WTC11 (cell line): ENCODE measurements at places on chromosomes 2 and 18.

- no peak overlapping the region for H3K4me3 ChIP-seq
- DNase-seq = no peak
- H3K4me1 ChIP-seq = peaks cover 9% of the 10 kb centered on the region
Observed at GRCh38 chr18:55152801-55153200, 193.5 kb upstream of the CCDC68 start.

- H3K27ac ChIP-seq = no peak overlapping the region
- no peak overlapping the region for H3K4me3 ChIP-seq
- peaks cover 13% of the 10 kb centered on the region for H3K4me1 ChIP-seq
- H3K36me3 ChIP-seq = no peaks in the 10 kb centered on the region
Observed at GRCh38 chr2:38268691-38269327, 108.3 kb downstream of the ATL2 start.

DNA sequence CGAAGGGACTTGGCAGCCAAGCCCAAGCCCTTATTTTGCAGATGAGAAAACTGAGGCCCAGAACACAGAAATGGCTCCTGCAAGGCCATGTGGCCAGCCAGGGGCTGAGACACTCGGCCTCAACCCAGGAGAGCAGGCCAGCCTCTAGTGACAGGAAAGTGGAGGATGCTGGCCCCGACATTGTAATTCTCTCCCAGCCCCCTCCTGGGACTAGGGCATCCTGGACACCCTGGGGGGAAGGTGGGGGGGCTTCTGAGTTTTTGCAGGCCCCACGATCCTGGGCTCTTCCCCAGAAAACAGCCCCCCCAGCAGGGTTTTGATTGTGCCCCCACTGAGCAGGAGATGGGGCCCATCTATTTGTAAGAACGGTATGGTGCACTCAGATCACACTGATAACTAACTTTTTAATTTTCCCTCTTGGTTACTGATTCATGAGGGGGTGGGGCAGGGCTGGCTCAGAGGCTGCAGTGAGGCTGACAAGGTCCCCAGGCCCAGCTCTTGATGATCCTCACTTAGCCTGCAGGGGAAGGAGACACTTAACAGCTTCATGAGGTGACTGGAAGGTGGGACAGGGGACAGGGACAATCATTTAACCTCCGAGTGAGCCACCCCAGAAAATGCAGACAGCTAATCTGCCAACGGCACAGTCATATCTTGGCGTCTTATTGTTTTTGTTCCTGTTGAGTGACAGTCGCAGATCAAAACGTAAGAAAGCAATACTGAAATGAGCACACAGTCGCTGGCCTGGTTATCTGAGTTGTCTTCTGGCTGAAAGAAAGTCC is 18.9 kb downstream of the SMAD7 start:
- H3K4me3 ChIP-seq = peak overlapping the region; percentile 29
- peaks cover 10% of the 10 kb centered on the region; the same call in 1 of the 2 replicates for H3K36me3 ChIP-seq
- no peak for DNase-seq
- peaks cover 99% of the 10 kb centered on the region for H3K4me1 ChIP-seq

GRCh38 chr2:189874586-189875320 is 90.5 kb downstream of the PMS1 start:
- H3K36me3 ChIP-seq = peaks cover 38% of the 10 kb centered on the region
- H3K4me3 ChIP-seq = no peak overlapping the region
- DNase-seq = no peak
- no peak overlapping the region for H3K27ac ChIP-seq
- H3K4me1 ChIP-seq = no peaks in the 10 kb centered on the region

- no peaks in the 10 kb centered on the region for H3K4me1 ChIP-seq
- no peaks in the 10 kb centered on the region for H3K36me3 ChIP-seq
- H3K4me3 ChIP-seq = no peak overlapping the region
- H3K27ac ChIP-seq = no peak overlapping the region
- DNase-seq = no peak
Observed at GRCh38 chr2:236531195-236531594, 38.4 kb upstream of the ACKR3 start.

GRCh38 chr2:126932966-126933710 is 34.4 kb downstream of the TEX51 start:
- H3K36me3 ChIP-seq = no peaks in the 10 kb centered on the region
- peaks cover 50% of the 10 kb centered on the region for H3K27me3 ChIP-seq
- H3K4me1 ChIP-seq = peaks cover 6% of the 10 kb centered on the region

DNA sequence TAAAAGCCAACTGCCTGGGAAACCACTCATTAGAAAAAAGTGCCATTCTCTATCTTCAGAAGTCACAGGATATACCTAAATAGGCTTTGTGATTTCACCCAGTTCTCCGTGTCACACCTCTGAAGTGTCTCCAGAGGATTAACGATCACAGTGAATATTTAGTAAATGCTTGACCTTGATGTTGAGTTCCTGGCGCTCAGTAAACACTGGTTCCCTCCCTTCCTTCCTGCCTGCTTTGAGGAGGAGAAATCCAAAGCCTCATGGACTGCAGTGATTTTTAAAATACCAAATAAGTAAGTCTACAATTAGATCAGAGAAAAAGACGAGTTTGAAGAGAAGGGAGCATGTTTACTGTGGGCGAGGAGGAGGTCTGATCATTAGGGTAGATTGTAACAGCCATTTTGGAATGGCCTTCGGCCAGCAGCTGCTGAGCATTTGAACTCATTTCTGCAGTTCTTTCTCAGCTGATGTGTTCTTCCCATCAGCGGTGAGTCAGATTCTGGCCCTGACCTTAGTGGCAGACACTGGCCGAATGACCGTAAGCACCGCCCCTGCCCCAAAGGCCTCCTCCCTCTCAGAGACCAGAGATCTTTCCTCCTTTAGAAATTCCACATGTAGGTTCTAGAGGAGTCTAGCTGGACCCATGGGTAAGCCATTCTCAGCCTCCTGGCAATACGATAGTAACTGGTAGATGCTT is 62.1 kb upstream of the SLC16A14 start:
- no peaks in the 10 kb centered on the region for H3K36me3 ChIP-seq
- no peak for DNase-seq
- no peak overlapping the region for H3K4me3 ChIP-seq
- no peak overlapping the region for H3K27ac ChIP-seq

GRCh38 chr18:3655254-3656050 is 205.5 kb downstream of the TGIF1 start:
- peaks cover 7% of the 10 kb centered on the region; the same call in 1 of the 2 replicates for H3K36me3 ChIP-seq
- H3K4me3 ChIP-seq = no peak overlapping the region
- no peak for DNase-seq
- H3K27me3 ChIP-seq = peaks cover 6% of the 10 kb centered on the region
- H3K4me1 ChIP-seq = peaks cover 41% of the 10 kb centered on the region

DNA sequence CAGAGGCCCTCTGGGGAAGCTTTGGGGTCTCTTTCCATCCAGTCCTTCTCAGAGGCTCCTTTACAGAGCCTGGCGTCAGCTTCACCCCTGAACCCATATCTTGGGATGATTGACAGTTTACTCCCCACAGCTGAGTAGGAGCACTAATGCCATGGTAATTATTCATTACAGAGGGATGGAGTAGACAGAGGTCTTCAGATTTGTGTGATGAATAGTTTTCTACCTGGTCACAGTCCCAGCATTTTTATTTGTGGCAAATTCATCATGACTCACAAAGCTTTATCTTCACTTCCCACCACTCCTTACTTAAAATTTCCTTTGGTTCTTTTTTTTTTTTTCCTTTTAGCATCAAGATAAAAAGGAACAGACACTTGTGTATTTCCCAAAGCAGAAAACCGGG is 104.2 kb downstream of the CCDC85A start:
- no peaks in the 10 kb centered on the region for H3K27me3 ChIP-seq
- no peak overlapping the region for H3K4me3 ChIP-seq
- H3K27ac ChIP-seq = no peak overlapping the region
- DNase-seq = no peak
- no peaks in the 10 kb centered on the region for H3K36me3 ChIP-seq
- H3K4me1 ChIP-seq = no peaks in the 10 kb centered on the region

GRCh38 chr2:106274668-106275067 is 80.6 kb upstream of the UXS1 start:
- H3K4me3 ChIP-seq = no peak overlapping the region
- H3K4me1 ChIP-seq = peaks cover 15% of the 10 kb centered on the region
- H3K27ac ChIP-seq = no peak overlapping the region
- no peak for DNase-seq
- H3K36me3 ChIP-seq = peaks cover 8% of the 10 kb centered on the region

DNA sequence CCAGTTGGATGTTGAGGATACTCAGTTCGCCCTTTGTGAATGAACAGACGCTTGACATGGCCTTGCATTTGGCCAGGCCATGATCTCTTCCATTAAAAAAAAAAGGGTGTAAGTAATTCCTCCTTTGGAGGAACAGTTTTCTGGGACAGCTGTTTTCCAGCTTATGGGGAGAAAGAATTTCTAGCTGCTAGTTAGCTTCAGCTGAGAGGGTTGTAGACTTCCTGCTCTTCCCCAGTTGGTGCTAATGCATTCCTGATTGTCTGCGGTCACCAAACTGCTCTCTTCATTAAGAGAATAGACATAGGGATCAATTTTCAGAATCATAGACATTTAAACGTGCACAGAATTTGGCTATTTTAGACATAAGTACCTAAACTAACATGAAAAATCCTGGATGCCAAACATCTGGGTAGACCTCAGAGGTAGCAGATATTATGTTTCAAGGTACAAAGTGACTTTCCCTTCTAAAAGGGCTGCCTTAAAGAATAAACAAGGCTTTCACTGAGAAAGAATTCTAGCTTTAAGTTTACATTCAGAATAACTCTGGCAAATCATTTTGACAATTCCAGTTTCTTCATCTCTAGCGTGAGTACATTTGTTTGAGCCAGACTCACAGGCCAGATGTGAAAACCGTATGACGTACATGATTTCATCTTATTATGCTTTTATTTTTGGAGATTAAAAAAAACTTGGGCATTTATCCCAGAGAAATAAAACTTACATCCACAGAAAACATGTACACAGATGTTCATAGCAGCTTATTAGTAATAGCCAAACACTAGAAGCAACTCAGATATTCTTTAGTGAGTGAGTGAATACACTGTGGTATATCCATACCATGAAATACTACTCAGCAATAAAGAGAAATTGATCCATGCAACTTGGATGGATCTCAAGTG is 71.2 kb downstream of the MAIP1 start:
- H3K36me3 ChIP-seq = no peaks in the 10 kb centered on the region
- peaks cover 11% of the 10 kb centered on the region for H3K4me1 ChIP-seq
- H3K27me3 ChIP-seq = no peaks in the 10 kb centered on the region
- H3K4me3 ChIP-seq = no peak overlapping the region
- no peak for DNase-seq

DNA sequence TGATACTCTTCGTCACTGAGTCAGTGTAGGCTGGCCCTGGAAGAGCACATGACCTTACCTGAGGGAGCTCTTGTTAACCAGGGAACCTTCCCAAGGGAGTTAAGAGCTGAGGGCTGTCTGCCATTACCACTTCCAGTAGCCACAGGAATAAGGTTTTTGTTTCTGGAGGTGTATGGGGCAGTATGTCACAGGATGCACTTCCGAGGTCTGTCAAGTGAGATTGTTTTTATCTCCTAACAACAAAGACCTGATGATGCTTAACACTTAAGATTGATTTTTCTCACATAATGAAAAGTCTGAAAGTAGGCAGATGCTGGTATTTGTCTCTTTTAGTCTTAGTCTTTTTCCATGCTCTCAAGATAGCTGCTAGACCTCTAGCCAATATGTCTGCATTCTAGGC is 41.8 kb downstream of the PSMA8 start:
- DNase-seq = no peak
- H3K4me1 ChIP-seq = no peaks in the 10 kb centered on the region
- H3K4me3 ChIP-seq = no peak overlapping the region

DNA sequence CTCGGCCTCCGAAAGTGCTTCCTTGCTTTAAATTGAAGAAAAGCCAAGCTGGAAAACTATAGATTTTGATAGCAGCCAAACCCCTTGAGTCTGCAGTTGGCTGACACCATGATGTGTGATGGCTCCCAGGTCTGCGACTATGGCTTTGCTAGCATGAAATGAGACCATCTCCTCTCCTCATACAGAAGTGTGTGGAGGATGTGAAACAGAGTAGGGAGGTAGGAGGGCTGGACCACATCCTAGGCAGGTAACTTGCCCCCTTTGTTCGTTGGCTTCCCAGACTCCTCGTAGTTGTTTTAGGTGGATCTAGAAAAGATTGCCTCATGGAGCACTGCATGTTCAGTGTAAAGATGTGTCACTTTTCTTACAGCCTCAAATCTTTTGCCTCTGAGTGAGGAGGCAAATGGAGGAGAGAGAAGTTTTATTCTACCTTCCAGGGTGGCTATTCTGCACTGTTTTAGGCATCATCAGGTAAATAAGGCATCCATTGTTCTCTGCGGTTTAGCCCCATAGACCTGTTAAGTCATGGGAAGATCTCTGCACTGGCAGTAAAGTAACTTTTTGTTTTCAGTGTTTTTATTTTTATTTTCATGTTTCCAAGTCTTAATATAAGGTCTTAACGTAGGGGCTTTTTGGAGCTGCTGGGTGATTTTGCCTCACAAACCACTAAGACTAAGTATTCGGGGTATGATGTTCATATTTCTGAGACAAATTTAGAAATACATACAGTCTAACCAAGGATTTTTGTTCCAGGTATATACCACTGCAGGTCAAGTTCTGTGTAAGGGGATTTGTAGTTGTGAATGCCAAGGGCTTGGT is 40.1 kb downstream of the MGAT5 start:
- H3K27me3 ChIP-seq = no peaks in the 10 kb centered on the region
- peaks cover 17% of the 10 kb centered on the region for H3K4me1 ChIP-seq
- no peak for DNase-seq
- no peak overlapping the region for H3K4me3 ChIP-seq

- H3K27ac ChIP-seq = no peak overlapping the region
- peaks cover 6% of the 10 kb centered on the region for H3K4me1 ChIP-seq
- no peaks in the 10 kb centered on the region for H3K27me3 ChIP-seq
- DNase-seq = no peak
Observed at GRCh38 chr2:109256921-109257320, 127.9 kb downstream of the SH3RF3 start.

- H3K27ac ChIP-seq = no peak overlapping the region
- peaks cover 3% of the 10 kb centered on the region; the same call in 1 of the 2 replicates for H3K36me3 ChIP-seq
- H3K4me3 ChIP-seq = peak overlapping the region; percentile 82
- H3K4me1 ChIP-seq = peaks cover 24% of the 10 kb centered on the region
- DNase-seq = no peak
Observed at GRCh38 chr18:77131100-77131651, 1.4 kb downstream of the MBP start.

- no peaks in the 10 kb centered on the region for H3K4me1 ChIP-seq
- H3K36me3 ChIP-seq = no peaks in the 10 kb centered on the region
- DNase-seq = no peak
Observed at GRCh38 chr2:238940806-238941205, 92.9 kb downstream of the TWIST2 start.

DNA sequence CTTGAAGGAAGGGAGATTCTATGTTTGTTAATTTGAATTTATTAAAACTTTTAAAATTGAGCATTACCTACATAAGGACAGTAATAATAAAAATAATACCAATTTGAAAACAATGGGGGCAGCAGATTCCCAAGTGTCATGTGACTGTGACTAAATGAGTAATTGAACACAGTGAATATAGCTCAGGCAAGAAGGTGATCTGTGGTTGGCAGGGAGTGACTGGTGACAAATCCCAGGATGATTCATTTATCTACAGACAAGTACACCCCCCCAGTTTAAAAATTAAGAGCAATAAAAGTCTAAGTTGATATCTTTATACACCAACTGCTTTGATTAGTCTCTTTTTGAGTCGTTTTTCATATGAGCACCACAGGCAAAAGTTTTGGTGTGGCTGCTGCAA is 299.5 kb downstream of the ARHGAP15 start:
- H3K4me3 ChIP-seq = no peak overlapping the region
- no peaks in the 10 kb centered on the region for H3K27me3 ChIP-seq
- no peak overlapping the region for H3K27ac ChIP-seq
- no peak for DNase-seq

GRCh38 chr2:118040891-118041290 is 27.0 kb upstream of the CCDC93 start:
- H3K27me3 ChIP-seq = peaks cover 6% of the 10 kb centered on the region
- H3K4me1 ChIP-seq = peaks cover 3% of the 10 kb centered on the region; the same call in 1 of the 2 replicates
- H3K27ac ChIP-seq = no peak overlapping the region
- H3K36me3 ChIP-seq = peaks cover 5% of the 10 kb centered on the region
- DNase-seq = no peak
- H3K4me3 ChIP-seq = no peak overlapping the region
